ENCODE measurements at places on chromosomes 4 and X.
A peak's percentile ranks its signal among the peaks of the same experiment; 100 is the strongest.

GRCh38 chrX:153469811-153470410 is 465 bp downstream of the HAUS7 start:
- peak; percentile 39 for DNase-seq

DNA sequence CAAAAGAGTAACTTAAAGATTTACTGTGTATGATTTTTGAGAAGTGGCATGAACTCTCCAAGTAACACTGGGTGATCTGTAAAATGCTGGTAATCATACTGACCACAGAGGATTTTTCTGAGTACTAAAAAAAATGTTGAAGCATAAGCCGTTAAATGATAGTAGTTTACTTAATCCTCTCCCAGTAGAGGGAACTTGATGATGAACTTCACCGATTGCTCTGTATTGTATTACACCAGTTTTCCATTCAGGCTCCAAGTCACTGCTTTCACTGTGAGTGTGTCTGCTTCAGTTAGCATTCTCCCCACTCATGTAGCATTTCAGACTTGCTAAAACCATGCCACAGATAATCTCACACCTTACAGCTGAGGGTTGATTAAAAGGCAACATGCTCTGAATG is 294.1 kb downstream of the GBA3 start:
- DNase-seq = no peak

GRCh38 chrX:68490644-68491043 is 8.2 kb upstream of the YIPF6 start:
- no peak for DNase-seq

DNA sequence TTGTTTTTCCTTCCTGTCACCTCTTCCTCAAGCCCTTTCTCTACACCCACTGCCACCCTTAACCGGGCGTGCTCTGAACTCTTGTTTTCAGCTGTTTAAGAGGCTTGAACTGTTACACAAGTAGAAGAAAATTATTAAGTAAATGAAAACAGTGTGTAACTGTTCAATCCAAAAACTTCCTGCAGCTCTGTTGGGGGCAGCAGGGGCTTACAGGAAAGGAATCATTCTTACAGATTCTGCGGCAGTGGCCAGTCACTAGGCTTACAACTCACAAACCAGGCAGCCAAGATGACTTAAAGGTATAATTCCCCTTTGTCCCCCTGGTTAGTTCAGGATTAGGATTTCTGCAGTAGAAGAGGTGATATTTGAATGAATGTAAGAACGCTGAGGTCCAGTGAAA is 70.2 kb upstream of the ETNPPL start:
- DNase-seq = no peak

- no peak for DNase-seq
Measured at GRCh38 chrX:36973575-36973974, 34.6 kb upstream of the FAM47C start.

DNA sequence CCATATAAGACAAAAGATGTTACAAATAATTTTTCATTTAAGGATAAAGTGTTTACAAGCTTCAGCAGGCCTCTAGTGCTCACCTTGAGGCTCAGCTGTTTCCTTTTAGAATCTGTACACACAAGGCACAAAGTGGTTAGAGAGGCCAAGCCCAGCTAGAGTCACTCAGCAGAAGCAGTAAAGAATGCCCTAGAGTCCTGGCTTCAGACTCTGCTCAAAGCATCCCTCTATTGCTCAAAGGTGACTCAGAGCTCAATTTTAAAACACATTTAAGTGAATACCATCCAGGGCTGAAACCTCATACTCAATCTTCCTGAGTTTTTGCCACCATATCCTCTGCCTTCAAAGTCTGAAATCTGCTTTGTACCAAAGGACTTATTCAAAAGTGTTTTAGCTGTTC is 22.6 kb upstream of the PHF8 start:
- no peak for DNase-seq

DNA sequence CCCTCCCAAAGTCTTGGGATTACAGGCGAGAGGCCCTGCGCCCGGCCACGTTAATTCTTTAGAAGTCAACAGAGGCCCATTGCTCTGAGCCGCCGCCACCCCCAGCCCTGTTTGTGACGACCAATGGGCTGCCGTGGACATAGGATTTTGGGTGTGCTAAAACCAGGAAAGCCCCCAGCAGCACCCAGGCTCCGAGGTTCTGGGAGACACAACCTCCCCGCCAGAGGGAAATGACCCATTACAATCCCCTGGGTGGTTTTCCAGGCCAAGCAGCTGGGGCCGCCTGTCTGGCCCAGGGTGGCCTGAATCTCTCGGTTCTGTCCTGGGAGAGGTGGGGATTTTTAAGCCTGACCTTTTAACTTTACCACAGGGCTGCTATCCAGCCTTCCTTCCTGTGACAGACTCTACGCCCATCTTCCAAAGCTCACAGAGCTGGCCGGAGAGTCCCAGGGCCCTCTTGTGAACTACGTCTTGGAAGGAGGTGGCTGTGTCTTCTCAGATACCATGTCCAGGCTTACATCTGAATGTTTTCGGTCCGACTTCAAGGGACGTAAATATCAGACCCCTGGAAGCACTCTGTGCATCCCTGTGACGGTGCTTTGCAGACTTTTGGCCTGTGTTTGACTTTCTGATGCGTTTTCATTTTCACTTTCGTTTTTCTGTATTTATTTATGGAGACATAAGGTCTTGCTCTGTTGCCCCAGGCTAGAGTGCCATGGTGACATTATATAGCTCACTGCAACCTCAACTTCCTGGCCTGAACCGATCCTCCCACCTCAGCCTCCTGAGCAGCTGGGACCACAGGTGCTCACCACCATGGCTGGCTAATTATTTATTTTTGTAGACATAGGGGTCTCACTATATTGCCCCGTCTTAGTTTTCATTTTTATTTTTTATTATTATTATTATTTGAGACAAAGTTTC is 36.0 kb downstream of the P2RY8 start:
- no peak for DNase-seq

DNA sequence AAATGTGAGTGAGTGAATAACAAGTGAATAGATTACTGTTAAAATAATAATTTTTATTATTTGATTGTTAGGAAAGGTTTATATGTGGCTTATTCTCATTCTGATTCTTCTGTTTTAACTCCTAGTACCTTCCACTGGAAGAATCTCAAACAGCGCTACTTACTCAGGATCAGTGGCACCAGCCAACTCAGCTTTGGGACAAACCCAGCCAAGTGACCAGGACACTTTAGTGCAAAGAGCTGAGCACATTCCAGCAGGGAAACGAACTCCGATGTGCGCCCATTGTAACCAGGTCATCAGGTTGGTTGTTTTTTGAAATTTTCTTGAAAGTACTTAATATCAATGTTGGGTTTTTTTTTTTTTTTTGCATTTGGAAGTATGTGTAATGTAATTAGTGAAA is 117.6 kb upstream of the BMPR1B start:
- DNase-seq = no peak

GRCh38 chr4:181822005-181822375 is 421.2 kb upstream of the TENM3 start:
- no peak for DNase-seq

DNA sequence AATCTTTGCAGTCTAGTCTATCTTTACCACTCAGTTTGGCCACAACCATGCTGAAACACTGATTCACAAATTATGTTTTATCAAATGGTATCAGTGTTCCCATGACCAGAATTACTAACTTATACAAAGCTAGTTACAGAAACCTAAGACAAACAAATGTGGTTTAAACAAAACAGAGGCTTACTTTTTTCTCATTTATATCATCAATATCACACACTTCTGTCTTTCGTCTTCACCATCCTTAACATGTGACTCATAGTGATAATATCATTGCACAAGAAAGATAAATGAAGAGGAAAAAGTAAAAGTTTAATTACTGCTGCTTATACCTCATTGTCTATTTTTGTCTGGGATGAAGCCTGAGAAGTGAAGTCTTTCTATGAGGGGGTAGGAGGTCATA is 406.6 kb downstream of the PCDH10 start:
- no peak for DNase-seq

DNA sequence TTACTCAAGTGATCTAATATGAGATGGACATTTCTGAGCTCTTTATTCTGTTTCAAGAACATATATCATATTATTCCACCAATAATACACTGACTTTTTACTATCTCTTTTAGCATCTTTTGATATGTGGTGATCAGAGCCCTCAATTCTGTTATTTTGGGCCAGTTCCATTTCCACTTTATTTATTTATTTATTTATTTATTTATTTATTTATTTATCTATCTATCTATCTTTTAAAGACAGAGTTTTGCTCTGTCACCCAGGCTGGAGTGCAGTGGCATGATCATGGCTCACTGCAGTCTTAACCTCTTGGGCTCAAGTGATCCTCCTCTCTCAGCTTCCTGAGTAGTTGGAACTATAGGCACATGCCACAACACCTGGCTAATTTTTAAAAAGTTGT is 57.4 kb upstream of the GRID2 start:
- DNase-seq = no peak

GRCh38 chr4:151408630-151409469 is at the start of gene FHIP1A:
Gene FHIP1A (plus strand): TSS chr4:151409176. CDS start chr4:151566260, 157,084 bp downstream.
- DNase-seq = peak; percentile 78

GRCh38 chrX:54411732-54412131 is 28.5 kb upstream of the TSR2 start:
- DNase-seq = no peak

- peak; percentile 9 for DNase-seq
Measured at GRCh38 chrX:267771-268261, 13.4 kb upstream of the PLCXD1 start.

DNA sequence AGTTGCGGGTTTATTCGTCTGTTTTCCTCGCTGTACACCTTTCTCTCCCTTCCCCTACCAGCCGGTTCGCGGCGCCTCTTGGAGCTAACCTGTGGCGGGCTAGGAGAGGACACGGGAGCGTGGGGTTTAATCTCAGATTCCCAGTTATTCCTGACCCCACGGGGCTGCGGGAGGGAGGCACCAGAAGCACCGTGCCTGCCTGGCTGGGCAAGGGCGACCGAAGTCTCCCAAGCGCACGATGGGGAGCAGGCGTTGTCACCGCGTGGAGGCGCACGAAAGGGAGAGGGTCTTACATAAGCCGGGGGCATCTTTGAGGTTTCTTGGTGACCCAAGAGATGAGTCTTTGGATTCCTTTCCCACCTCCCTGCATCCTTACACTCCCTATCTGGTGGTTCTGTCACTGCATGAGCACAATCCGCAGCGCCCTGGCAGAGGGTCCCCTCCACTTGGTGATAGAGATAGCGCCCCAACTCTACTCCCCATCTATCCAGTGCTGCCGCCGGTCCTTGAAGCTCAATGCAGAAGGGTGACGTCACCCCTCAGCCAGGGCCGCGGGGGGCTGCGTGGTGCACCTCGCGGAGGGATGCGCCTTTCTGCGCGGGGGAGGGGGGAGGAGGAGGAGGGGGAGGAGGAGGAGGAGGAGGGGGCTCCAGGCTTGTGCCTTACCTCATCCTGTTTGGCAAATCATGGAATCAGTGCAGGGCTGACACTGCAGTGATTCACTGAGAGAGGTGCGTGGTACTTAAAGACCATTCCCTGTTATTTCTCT is 793 bp downstream of the TSPAN7 start:
- peak; percentile 13 for DNase-seq

DNA sequence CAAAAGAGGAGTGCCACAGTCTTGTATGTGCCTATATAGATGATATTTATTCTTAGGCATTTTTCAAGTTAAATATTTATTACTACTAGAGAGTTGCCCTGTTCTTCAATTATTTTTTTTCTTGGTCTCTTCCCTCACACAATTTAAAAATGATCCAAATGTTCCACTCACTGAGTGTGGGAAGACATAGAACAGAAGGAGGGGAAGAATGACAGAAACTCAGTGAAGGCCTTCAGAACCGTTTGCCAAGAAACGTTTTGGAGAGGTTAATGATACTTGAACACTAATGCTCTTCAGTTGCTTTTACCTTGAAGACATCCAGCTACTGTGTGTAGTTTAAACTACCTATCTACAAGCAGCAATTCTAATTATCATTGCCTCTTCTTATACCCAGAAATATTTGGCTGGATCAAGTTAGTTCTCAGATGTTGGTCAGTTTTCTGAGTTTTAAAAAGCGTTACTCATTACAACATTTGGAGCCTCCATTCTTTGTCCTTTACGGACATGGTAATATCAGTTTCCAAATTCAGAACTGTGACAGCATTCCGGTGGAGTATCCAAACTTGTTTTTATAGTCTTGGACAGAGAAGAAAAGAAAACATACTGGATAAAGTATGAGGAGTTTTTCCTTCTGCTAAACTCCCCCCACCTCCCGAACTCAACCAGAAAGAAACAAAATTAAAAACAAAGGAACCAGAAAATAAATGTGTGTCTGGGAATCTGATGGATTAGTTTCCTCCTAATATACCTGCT is 389.7 kb downstream of the SPRY1 start:
- DNase-seq = no peak

- DNase-seq = no peak
Measured at GRCh38 chr4:135598151-135598550, 1396.6 kb upstream of the PABPC4L start.

DNA sequence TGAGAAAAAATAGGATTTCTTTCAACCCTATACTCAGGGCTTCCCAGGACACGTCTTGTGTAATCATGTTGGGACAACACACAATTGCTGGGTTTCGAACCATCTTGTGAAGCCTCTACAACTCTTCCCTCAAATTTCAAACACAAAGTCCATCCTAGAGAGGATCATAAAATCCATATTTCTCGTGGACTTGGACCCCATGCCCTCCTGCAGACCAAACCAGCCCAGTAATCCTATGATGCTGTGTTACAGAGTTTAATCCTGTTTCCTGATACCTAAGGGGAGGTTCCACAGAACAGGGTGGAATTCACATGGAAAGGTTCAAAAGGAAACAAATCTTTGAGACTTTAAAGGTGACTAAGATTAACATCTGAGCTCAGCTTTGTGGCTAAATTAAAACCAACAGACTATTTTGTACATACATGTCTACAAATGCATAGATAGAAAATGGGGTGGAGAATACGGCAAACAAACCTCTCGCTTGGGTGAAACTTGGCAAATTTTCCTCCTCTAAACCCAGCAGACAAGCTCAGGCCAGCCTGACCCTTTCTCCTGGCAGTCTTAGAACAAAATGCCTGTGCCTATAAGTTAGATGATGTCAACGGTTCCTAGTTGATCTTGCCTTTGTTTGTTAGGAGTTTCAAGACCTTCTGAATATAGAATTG is 38.1 kb downstream of the EGFL6 start:
- no peak for DNase-seq

GRCh38 chrX:131081772-131082740 is 23.9 kb downstream of the ARHGAP36 start:
- DNase-seq = no peak

- DNase-seq = no peak
Measured at GRCh38 chrX:13190051-13190450, 129.8 kb downstream of the ATXN3L start.

DNA sequence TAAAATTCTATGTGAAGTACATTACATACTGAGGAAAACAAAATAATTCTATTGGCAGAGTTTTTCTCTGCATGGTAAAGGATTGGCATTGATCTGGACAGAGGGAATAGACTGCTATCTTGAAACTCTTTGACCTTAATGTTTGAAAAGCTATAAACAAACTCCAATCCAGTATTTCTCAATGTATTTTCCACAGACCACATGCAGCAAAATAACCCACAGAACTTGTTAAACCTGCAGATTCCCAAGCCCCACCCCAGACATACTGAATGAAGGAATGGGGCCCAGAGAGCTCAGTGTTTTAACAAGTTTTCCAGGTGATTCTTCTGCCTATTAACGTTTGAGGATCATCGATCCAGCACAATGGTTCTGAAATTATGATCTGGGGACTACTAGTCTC is 15.7 kb downstream of the RNF128 start:
- no peak for DNase-seq

GRCh38 chrX:129000018-129000417 is 523.3 kb downstream of the SMARCA1 start:
- no peak for DNase-seq

All from stimulated activated CD4-positive, alpha-beta T cell treated with anti-CD3 and anti-CD28 coated beads, Interleukin-2, amount 100 ng/mL, for 24 hours (primary cell).